Right cardiac atrium (tissue), 5 donors: ENCODE measurements at places on chromosomes 1 and 21.

- no peak for DNase-seq
These were observed 98.3 kb upstream of the TIAM1 start for GRCh38 chr21:31442339-31442738.

- no peak for DNase-seq
These were observed 180.7 kb upstream of the VAMP3 start for GRCh38 chr1:7590426-7590790.

- DNase-seq = no peak
These were observed 572 bp upstream of the SRSF10 start for GRCh38 chr1:23980728-23981070.

DNA sequence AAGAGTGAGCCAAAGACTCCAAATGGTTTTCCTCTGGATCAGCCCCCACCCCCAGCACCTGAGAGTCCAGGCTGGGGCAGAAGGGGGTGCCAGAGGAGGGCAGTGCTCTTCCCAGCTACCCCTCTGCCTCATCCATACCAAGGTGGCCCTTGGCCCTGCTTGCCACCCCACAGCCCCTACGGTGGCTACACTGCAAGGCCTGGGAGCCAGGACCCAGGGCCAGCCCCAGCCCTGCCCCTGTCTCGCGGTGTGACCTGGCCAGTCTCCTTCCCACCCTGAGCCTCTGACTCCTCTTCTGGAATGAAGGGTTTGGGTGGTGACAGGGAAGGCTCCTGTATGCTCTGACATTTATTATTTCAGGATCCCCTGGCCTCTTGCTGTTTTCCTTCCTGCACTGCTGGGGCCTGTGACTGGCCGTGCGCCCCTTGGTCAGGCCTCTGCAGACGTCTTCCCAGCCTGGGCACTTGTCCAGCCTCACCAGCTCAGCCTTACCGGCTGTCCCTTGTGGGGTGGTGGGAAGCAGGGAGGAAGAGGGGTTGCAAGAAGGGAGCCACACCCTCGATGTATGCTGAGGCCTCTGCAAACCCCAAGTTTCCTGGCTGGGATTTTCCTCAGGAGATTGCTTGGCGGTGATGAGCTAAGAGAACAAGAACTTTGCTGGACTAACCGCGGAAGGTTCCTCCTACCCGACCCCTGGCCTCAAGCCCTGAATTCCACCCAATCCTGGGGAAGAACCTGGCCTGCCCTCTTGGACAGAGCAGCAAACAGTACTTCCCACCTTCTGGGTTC lies 13.5 kb downstream of the ASAP3 start:
- peak; percentile 89 for DNase-seq

DNA sequence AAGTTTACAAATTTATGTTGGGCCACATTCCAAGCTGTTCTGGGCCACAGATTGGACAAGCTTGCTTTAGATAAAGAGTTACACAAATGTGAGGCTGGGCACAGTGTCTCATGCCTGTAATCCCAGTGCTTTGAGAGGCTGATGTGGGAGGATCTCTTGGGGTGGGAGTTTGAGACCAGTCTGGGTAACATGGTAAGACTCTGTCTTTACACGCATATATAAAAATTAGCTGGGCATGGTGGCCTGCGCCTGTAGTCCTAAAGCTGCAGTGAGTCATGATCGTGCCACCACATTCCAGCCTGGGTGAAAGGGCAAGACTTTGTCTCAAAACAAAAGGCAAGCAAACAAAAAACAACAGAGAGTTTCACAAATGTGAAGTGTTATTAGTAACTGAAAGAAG lies 5.9 kb upstream of the VCAM1 start:
- no peak for DNase-seq

DNA sequence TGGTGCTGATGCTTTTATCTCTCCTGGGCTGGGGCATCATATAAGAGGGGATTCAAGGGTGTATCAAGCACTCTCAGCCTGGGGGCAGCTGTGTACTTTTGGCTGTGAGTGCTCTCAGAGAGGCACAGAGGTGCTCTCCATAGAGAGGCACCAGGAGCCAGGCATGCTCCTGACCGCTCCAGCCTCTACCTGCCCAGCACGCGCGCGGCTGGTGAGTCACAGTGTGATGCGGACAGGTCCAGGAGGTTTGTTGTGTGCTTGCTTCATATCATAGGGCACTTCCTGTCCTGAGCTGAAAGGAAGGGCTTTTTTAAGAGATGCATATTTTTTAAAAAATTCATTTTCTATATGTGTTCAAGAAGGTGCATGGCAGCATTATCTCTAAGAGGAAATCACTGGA lies 93.6 kb upstream of the BCAR3 start:
- no peak for DNase-seq
